ENCODE measurements at places on chromosomes 2 and 18.

- peak; percentile 51 for DNase-seq
These were observed 79.4 kb upstream of the ZNF532 start for GRCh38 chr18:58785171-58785805.

GRCh38 chr2:70029814-70030409 is 57.4 kb upstream of the PCBP1 start:
- DNase-seq = no peak

GRCh38 chr18:814300-815084 is 2.5 kb upstream of the YES1 start:
- DNase-seq = no peak

- peak; percentile 65 for DNase-seq
These were observed 61.5 kb upstream of the DOCK10 start for GRCh38 chr2:225103737-225104141.

DNA sequence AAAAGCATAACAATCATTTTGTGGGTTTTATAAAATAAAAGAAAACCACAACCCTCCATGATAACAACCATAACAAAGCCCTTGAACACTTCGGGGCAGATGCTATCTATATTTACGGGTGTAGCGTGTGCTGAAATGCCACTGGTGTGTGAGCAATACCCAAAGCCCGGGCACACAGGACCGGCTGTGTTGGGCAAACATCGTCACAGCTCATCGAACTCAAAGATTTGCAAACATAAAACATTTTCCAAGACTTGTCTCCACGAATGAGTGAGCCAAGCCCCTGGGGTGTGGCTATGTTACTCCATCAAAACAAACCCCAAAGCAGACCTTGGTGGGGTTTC is 290.2 kb downstream of the LPIN1 start:
- no peak for DNase-seq

DNA sequence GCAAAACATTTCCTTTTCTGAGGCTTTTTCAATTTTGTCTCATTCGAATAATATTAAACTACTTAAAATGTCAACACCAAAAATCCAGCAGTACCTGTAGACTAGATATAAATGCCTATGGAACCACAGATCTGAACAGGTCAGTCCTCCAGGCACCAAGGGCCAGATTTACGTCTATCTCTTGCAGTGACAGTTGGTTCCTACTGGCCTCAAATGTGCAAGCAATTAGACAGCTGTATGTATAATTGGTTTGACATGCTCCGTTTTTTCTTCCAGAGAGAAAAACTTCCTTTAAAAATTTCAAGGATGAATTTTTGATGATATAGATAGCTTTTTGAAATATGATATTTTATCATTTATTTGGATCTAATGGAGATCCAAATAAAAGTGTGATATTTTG is 443.8 kb upstream of the POU3F3 start:
- DNase-seq = no peak

DNA sequence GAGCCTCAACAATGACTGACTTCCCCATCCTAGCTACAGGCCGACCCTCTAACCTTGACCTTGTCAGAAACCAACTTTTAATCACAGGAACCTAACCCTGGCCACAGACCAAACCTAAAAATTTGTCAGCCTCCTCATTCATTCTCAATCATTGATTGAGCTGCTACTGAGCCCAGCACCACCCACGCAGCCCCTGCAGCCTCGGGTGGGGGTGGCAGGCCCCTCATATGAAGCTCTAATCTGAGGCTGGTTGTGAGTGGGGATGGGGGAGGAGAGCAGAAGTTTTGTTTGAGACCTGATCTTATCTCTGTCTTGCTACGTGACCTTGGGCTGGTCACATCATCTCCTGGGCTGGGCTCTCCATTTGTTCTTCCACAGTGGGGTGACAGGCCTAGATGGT is 99.5 kb upstream of the EPAS1 start:
- no peak for DNase-seq

DNA sequence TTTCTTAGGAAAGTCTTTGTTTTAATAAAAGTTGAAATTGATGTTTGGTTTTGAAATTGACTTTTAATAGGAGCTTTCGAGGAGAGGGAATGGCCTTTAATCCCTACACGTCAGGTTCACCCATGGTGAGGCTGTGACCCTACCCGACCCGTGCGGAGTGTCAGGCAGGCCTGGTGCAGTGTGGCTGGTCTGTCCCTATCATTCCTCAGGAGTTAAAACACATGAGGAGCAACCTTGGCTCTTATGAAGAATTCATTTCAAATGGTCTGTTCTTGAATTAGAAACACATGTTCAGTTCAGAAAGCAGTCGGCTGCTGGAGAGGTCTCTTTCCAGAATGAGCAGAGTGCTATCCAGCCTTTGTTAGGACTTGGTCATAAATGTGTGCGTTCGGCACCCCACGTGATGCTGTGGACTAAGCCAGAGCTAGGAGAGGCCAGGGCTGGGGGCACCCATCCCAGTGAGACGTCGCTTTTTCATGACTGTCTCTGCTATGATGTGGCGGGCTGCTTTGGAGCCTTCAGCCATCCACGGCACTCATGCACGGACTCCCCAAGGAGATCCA is 54.7 kb downstream of the EMILIN2 start:
- no peak for DNase-seq

DNA sequence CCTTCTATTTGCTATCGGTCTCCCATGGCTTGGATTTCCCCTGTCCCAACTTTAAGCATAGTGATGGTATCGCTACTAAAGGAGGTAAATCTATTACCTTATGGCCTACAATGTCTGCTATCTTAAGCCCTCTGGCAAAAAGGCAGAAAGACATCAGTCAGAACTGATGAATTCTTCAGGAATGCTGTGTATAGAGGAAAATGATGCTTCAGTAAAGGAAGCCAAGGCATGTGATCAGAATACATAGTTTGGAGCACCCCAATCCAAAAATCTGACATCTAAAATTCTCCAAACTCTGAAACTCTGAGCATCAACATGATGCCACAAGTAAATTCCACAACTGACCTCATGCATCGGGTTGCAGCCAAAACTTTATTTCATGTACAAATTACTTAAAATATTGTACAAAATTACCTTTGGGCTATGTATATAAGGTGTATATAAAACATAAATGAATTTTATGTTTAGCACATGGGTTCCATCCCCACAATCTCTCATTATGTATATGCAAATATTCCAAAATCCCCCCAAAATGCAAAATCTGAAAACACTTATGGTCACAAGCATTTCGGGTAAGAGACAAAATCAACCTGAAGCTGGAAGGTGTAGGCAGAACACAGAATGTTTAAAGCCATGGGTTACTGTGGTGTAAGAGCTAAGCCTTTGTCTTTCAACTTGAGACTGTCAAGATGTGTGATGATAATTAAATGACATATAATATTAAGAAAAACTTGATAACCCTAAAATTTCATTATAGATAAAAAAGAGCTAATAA is 66.2 kb downstream of the CUL3 start:
- peak; percentile 64 for DNase-seq

DNA sequence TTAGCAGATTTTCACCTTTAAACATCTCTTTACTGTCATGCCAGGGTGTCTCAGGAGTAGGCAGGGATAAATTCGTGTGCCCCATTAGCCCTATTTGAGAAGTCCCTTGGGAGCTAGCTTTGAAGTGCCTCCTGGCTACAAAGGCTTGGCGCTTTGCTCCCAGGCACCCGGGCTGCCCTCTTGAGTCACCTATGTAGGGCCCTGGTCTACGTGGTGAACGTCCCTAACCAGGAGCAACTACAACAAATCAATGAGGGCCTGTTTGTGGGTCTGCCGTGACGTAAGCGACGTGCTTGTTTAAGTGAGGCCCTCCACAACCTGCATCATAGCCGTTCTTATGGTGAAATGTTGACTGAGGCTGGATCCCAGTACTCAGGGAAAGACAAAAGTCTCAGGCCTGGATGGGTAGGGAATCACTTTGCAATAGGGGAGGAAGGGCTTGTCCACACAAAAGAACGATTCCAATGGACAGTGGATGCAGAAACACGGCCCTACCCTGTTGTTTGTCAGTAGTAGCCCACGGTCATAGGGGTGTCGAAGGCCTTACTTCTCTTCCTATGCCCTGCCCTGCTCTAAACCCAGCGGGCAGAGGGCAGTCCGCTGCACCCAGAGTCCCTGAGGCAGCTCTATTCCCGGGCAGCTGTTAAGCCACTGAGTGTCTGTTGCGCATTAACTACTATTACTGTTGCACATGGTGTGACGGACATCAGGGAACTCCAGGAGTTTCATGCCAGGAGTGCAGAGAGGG is 93.9 kb downstream of the INHBB start:
- no peak for DNase-seq

GRCh38 chr2:75564713-75565359 is 4.1 kb upstream of the EVA1A start:
- DNase-seq = no peak

- DNase-seq = peak; percentile 93
These were observed 274.7 kb downstream of the RNF144A start for GRCh38 chr2:7191932-7192331.

DNA sequence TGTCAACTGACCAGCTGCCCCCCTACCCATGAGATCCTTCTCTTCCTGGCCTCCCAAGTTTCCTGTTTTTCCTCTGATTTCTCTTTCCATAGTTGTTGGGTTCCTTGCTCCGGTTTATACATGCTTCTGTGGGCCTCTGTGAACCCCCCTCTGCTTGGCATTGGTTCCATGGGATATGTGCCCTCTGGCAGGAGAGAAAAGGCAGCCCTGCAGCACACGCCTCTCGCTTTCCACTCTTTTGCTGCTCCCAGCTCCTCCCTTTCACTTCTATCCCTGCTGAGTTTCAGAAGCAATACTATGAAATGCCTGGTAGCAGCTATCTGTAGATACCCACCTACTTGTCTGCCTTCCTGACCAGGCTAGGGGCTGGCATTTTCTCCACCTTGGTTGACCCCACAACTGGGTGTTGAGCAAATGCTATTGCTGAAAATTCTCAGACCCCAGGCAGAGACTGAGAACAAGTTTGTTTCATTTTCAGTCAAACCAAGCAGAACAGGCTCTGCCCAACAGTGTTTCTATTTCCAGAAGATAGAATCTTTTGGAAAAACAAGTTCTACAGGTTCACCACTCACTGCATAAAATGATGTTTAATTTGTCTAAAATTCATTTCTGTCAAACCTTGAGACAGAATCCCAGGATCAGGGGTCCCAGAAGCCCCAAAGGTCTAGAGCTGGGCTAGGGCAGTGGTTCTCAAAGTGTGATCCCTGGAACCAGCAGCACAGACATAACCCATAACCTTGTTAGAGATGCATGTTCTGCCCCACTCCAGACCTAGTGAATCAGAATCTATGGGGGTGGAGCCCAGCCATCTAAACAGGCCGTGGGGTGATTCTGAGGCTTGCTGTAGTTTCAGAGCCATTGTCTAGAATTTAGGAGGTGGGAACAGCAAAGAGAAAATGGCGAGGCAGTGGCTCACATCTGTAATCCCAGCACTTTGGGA is 13.4 kb downstream of the CAPG start:
- no peak for DNase-seq

GRCh38 chr18:77178559-77178958 is 46.0 kb upstream of the MBP start:
- DNase-seq = no peak

DNA sequence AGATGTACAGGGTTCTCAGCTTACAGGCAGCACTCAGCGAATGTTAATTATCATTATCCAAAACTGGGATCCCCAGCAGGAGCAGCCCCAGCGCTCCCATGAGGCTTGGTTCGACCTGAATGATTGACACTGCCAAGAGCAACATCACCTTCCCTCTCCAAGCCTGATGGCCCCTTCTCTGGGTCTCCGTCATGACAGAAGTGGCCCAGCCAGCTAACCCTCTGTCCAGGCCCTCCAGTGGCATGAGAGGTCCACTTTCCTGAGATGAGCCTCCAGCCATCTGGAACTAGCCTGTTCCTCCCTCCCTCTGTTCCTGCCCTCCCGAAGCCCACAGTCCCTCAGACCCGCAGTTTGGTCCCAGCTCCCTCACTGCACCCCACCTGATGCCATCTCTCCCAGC is 97.0 kb upstream of the RAB6C start:
- DNase-seq = no peak

- DNase-seq = no peak
These were observed 290.0 kb downstream of the PHLPP1 start for GRCh38 chr18:63005306-63005705.

GRCh38 chr18:66616523-66616983 is 12.7 kb upstream of the CDH19 start:
- no peak for DNase-seq

- DNase-seq = no peak
These were observed 307.1 kb upstream of the PIK3C3 start for GRCh38 chr18:41647914-41648313.

- DNase-seq = no peak
These were observed 404.6 kb upstream of the CWC22 start for GRCh38 chr2:180411661-180412060.

DNA sequence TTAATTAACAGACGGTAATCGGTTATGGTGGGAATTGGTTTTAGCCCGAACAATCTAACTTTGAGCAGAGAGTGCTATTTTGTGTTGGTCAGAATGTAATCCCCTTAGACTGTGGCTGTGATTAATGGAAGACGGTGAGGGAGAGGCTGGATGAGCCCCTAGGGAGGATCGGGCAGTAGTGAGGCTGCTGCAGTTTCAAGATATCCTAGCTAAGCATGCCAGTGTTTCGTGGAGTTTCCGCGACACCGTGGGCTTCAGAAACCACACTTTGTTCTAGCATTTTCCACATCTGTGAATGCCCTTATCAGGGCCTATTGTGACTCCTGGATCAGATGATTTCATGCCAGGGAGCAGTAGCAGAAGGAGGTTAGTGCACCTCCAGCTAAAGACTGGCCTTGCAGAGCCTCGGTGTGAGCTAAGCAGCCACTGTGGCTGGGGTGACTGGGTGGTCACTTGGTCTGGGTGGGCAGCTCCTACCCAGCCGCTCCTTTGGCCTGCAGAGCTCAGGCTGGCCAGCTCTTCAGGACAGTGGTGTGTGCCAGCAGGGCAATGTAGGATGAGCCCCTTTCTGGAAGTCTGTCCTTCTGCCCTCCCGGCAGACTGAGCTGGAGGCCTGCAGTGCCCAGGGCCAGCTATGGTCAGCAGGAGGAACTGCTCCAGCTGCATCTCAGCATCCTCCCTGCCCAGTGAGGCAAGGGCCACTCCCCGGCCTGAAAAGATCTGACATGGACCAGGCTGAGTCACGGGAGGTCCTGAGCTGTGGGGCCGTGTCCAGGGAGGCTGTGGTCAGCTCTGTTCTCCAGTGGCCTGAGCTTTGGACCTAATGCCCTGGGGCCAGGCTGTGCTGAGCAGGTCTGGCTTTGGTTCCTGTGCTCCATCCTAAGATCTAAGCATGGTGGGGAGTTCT is 142.6 kb upstream of the GPC1 start:
- no peak for DNase-seq

GRCh38 chr2:143645921-143646645 is 516.9 kb downstream of the ARHGAP15 start:
- no peak for DNase-seq

GRCh38 chr2:159272156-159272555 is 14.3 kb downstream of the WDSUB1 start:
- no peak for DNase-seq

- DNase-seq = no peak
These were observed 20.8 kb downstream of the EIF2AK3 start for GRCh38 chr2:88606371-88607030.

- DNase-seq = no peak
These were observed 71.5 kb downstream of the TMEM247 start for GRCh38 chr2:46550686-46551404.

- no peak for DNase-seq
These were observed 271.5 kb downstream of the EXOC6B start for GRCh38 chr2:72554381-72554780.

- no peak for DNase-seq
These were observed 79.8 kb downstream of the DTNA start for GRCh38 chr18:34789768-34790344.

GRCh38 chr2:22902180-22902550 is 482.8 kb upstream of the KLHL29 start:
- DNase-seq = no peak

- DNase-seq = no peak
These were observed 85.0 kb upstream of the SEC11C start for GRCh38 chr18:59054496-59055287.
